ENCODE measurements at places on chromosomes 2 and 18. TPM values are rescaled to one million over a fixed set of nuclear protein-coding genes. Genes with fewer than 3 reads are reported as not detected.

Gene TMEM17
- 1.5 TPM for polyA plus RNA-seq

Gene POTEC
- not detected for polyA plus RNA-seq

Gene RFTN2
- polyA plus RNA-seq: 13.2 TPM

Gene KCNE4
- 3.4 TPM for polyA plus RNA-seq

Gene OTX1
- 0.06 TPM for polyA plus RNA-seq

Gene UGT1A6
- polyA plus RNA-seq: not detected

Gene SULT1C2
- polyA plus RNA-seq: 0.15 TPM

Gene TMBIM1
- polyA plus RNA-seq: 85.4 TPM

Gene SLC19A3
- 0.67 TPM for polyA plus RNA-seq

Gene IL18RAP
- 0.14 TPM for polyA plus RNA-seq

Gene SH3RF3
- polyA plus RNA-seq: 5.0 TPM

Gene STK11IP
- polyA plus RNA-seq: 17.6 TPM

Gene HOXD12
- not detected for polyA plus RNA-seq

Gene CHST9
- 0.10 TPM for polyA plus RNA-seq

Gene SMARCAL1
- 19.5 TPM for polyA plus RNA-seq

Gene IAH1
- 41.8 TPM for polyA plus RNA-seq

Gene CCDC74A
- 2.0 TPM for polyA plus RNA-seq

Gene MPHOSPH10
- 27.3 TPM for polyA plus RNA-seq

Gene EMILIN2
- polyA plus RNA-seq: 23.1 TPM

Gene OR6B2
- not detected for polyA plus RNA-seq

Gene HADHA
- polyA plus RNA-seq: 211 TPM

Gene RUFY4
- 0.13 TPM for polyA plus RNA-seq

Gene TPO
- polyA plus RNA-seq: 0.25 TPM

Gene PROKR1
- 2.1 TPM for polyA plus RNA-seq

Gene SPATA3
- polyA plus RNA-seq: not detected

Gene LIPG
- 4.2 TPM for polyA plus RNA-seq

Gene DOCK10
- 21.1 TPM for polyA plus RNA-seq

Gene TRABD2A
- polyA plus RNA-seq: 0.52 TPM

Gene TEKT4
- polyA plus RNA-seq: not detected

Data from hindlimb muscle (tissue), 1 donor.